Right ventricle myocardium superior (tissue), 1 donor: ENCODE measurements at places on chromosomes 16 and 17. TPM values are rescaled to one million over a fixed set of nuclear protein-coding genes. Genes with fewer than 3 reads are reported as not detected.

Gene NUPR1
- 47.3 TPM for total RNA-seq

DNA sequence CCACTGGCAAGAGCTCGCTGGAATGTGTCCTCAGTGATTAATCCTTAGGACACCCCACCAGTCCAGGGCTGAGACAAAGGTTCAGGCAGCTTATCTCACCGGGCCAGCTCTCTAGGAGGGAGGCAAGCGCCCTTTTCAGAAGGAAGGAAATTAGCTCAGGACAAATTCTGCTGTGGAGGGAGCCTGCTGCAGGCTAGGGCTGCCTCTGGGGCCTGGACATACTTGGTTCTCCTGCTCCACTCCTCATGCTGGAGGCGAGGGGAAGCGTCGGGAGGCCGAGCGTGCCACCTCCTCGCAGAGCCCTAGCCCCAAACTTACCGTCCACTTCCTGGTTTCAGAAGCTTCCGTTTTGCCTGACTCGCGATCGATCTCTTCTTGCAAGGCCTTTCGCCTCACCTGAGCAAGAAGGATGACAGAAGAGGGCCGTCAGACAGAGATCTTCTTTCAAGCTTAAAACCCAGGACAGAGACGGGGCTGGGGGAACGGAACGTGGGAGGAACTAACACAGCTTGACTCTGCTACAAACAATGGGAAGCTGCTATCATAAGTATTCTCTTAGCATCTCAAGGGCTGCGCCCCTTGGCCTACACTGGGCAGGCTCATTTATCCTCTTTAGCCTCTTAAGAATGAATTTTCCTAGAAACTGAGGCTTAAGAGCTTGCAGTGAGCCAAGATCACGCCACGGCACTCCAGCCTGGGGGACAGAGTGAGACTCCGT, 7.7 kb downstream of the KNOP1 start:
- DNase-seq = no peak

DNA sequence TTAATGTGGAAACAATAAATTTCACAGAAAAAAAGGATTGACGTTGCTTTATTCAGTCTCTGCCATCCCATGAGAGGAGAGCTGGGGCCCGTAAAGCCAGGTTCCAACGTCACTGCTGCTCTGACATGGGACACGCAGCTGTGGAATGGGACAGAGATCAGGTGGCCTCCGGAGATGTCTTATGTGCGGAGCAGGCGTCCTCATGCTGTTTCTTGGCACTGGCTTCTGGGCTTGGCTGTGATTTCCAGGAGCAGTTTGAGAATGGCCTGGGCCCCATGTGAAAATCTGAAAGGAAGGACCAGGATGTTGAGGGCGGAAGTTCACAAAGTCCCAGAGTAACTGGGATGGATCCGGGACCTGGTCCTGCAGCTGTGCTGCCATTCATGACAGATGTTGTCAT, 32.4 kb downstream of the NDEL1 start:
- DNase-seq = peak; percentile 61

DNA sequence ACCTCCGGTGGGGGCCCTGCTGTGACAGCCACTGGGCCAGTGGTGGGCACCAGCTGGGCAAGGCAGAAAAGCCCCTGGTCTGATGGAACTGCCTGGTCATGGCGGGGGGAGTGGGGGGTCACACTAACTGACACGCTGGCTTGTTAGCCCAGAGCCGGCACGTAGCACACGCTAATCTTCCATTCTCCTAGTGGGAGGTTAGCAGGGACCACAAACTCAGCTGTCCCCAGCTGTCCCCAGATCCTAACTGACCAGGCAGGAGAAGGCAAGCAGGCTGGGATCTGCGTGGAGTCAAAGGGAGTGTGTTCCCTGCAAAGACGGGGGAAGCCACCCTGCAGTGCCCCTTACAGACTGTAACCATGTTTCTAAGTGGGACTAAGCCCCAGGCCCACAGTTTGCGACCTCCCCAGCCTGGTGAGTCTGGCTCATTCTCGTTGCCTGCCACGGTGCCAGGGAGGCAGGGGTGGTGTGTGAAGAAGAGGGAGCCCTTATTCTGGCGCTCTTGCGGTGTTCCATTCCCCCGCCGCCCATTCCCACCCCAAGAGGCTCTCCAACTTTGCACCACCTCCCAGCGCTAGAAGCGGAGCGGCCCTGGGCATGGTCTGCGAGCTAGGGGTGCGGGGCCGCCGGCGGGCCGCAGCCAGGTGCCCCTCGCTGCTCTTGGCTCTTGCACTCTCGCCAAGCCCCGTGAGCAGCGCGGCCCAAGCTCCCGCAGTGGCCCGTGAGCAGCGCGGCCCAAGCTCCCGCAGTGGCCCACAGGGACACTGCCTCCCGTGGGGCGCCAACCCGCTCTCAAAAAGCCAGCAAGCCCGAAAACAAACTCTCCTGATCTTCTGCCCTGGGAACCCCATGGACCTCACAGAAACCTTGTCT, 12.1 kb upstream of the ZNF423 start:
- no peak for DNase-seq
